ENCODE measurements at places on chromosomes 13 and 19.

DNA sequence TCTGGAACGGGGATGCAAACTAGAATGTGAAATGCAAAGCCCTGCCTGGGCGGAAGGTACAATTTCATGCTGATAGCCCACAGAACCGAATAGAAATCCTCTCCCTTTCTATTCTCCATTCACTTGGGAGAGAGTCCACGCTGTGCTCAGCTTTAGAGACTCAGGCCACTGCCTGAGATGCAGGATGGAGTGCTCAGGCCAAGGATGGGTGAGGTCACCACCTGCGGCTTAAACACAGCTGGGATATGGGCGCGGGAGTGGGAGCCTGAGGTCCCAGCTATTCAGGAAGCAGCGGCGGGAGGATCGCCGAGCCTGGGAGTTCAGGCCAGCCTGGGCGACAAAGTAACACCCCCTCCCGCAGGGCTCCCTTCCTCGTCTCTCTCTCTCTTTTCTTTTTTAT, 446 bp upstream of the ZNF83 start:
- no peak for DNase-seq

- no peak for DNase-seq
These were observed 9.4 kb downstream of the NAPA start for GRCh38 chr19:47505506-47505905.

GRCh38 chr19:48795685-48796070, 15.2 kb downstream of the BCAT2 start:
- DNase-seq, result no peak

GRCh38 chr13:30450066-30450465, 15.7 kb downstream of the HMGB1 start:
- no peak for DNase-seq

GRCh38 chr19:20271215-20271926, 104.4 kb downstream of the ZNF486 start:
- no peak for DNase-seq

DNA sequence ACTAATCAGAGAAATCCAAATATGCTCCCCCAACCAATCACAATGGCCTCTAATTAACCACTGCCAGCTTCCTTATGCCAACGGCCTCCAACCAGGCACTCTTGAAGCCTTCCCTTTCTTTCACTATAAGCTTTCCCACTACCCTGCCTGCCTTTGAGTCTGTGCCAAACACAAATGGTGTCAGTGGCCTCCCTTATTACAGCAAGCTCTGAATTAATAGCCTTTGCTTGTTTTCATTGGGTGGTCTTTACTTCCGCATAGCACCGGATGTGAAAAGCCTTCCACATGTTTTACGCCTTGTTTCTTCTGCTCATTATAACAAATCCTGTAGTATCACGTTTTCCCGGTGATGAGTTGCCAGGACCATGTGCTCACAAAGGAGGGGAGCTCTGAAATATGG, 1.4 kb upstream of the EDDM13 start:
- no peak for DNase-seq

GRCh38 chr19:53147645-53148044, 11.2 kb downstream of the ZNF347 start:
- DNase-seq, result no peak

Data from fibroblast of the aortic adventitia (primary cell).